Bone marrow (tissue), 2 donors: ENCODE measurements at places on chromosomes 3 and 15.

DNA sequence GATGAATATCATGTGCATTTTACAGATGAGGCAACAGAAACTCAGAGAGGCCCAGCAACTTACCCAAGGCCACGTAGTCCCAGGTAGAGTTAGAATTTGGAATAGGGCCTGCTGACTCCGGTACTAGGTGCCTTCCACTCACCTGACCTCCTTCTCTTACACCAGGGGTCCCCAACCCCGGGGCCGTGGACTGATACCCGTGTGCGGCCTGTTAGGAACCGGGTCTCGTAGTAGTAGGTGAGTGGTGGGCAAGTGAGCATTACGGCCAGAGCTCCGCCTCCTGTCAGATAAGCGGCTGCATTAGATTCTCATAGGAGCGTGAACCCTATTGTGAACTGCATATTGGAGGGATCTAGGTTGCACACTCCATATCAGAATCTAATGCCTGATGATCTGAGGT is 64.8 kb downstream of the SMAD3 start:
- no peak for DNase-seq

GRCh38 chr3:187941135-187941847 is 196.0 kb upstream of the BCL6 start:
- DNase-seq: no peak

DNA sequence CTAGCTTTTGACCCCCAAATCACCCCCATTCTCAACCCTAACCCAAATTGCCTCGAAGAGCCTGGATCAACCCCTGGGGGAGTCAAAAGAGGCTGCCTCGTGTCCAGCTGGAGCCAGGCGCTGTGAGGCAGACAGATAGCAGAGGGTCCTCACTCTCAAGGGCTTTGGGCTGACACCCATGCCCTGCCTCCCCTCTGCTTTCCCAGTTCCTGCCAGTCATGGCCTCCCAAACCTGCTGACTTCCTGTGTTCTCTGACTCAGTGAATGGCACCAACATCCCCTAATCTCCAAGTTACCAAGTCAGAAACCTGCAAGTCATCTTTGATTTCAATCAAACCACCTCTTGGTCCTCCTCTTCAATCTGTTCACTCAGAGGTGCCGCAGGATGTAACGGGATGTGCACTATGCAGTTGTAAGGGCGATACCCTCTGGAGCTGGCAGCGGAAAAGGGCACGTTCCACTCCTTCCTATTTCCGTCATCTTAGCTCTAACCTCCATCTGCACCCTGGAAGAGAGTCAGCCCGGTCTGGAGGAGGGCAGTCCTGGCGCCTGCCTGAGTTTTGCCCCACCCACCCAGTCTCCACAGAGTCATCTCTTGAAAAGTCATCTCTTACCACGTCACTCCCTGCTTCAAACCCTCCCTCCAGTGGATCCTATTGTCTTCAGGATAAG is 52.4 kb upstream of the FAM174B start:
- no peak for DNase-seq

DNA sequence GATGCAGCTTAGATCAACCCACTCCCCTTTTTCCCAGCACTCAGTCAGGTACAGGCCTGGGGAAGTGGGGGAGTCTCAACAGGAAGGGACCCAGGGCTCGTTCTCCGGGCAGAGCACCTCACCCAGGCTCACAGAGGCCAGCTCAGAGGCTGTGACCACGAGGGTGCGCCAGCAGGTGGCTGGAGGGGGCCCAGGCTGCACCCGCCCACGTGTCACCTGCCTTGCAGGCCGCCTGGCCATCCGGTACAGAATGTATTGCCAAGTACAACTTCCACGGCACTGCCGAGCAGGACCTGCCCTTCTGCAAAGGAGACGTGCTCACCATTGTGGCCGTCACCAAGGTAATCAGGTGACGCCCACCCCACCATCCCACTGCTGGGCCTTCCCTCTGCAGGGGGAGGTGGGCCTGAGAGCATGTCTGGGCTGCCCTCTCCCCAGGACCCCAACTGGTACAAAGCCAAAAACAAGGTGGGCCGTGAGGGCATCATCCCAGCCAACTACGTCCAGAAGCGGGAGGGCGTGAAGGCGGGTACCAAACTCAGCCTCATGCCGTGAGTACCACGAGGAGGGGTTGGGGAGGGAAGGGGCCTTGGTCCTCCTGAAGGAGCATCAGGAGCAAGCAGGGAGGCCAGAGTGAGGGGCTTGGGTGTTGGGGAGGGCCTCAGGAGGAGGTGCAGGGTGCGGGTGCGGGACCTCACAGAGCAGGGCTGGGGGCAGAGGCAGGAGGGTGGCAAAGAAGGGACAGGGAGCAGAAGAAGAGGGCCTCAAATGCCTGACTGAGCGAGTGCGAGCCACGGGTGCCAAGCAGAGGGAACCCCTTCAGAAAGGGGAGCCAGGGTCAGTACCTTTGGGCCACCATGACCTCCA is 14.0 kb upstream of the LMAN1L start:
- no peak for DNase-seq

- no peak for DNase-seq
These were observed 1017.2 kb downstream of the TUSC7 start for GRCh38 chr3:117726776-117727175.

DNA sequence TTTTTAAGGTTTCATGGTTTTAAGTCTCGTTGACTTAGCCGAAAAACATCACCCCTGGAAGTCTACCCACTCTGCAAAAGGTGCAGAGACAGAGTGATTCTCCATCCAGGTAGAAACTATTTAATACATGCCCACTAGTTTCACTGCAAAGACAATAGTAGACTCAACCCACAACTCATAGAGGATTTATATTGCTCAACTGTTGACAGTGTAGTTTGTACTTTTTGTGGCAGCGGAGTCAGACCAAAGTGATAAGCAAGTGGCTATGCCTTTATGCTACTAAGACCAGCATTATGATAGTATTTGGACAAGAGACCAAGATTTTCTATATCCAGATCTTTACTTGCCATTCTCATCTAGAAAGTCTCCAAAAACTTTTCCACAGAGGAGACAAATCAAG is 98.8 kb upstream of the ZBTB20 start:
- no peak for DNase-seq

DNA sequence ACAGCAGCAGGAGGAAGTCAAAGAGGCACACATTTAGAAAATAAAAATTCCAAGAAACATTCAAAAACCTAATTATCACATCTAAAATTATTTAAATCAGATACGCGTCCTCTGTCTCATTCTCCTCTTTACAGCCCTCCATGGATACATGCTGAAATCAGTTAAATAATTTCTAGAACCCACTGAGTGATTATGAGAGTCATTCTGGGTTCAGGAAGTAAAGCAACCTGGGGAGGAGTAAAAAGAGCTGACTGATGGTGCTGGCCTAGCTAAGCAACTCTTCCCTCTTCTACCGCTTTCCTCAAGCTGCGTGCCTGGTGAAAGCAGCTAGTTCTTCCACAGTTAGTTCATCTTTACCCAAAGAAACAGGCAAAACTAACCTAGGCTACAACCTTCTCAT is 48.7 kb downstream of the RAF1 start:
- DNase-seq: no peak

DNA sequence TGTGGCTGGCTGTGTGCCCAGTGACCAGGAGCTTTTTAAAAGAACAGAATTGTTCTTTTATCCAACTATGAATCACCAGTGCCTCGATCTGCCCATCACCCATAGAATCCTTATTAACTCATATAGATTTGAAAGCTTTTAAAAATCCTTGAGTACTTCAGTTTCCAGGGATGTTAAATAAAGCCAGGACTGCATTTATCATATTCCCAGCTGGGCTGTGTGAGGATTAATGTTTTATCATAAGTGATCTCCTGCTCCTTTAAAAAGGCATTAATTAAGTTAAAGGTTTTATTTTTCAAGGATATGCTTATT is 234.0 kb downstream of the MYRIP start:
- DNase-seq: no peak

GRCh38 chr3:9913601-9914000 is 3.3 kb upstream of the IL17RC start:
- DNase-seq: no peak

DNA sequence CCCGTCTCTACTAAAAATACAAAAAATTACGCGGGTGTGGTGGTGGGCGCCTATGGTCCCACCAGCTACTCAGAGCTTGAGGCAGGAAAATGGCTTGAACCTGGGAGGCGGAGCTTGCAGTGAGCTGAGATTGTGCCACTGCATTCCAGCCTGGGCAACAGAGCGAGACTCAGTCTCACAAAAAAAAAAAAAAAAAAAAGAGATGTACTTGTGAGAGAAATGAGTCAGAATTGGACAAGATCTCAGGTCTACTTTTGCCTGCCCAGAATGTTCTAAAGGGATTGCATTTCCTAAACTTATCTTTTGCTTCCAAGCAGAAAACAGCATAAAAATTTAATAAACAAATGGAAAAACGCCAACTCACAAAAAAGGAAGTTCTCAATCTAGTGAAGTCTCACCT is 167.5 kb downstream of the NR2F2 start:
- no peak for DNase-seq

DNA sequence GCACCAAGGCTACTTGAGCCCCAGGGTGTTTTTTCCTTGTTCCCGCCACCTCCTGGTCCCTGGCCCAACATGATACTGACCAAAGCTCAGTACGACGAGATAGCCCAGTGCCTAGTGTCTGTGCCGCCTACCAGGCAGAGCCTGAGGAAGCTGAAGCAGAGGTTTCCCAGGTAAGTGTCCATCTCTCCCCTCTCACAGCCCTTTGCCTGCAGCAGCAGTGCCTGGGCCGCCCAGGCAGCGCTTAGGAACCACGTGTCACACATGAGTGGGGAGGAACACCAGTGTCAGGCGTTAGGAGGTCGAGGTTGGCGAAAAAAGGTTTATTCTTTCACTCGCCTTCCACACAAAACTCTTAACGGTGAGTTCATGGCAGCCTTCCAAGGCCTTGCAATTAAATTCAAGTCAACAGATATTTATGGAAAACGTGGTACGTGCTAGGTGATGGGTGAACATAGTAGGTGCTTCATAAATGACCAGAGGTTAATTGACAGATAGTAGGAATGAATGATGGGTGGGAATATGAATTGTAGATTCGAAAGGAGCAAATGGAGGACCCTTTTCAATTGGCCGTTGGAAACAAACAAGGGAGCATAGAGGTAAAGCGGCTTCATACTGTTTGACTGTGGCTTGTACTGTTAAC is 486 bp downstream of the CDIN1 start:
- no peak for DNase-seq

GRCh38 chr3:13240928-13241618 is 167.8 kb upstream of the IQSEC1 start:
- no peak for DNase-seq

GRCh38 chr15:39666677-39667076 is 85.8 kb downstream of the THBS1 start:
- DNase-seq: no peak

DNA sequence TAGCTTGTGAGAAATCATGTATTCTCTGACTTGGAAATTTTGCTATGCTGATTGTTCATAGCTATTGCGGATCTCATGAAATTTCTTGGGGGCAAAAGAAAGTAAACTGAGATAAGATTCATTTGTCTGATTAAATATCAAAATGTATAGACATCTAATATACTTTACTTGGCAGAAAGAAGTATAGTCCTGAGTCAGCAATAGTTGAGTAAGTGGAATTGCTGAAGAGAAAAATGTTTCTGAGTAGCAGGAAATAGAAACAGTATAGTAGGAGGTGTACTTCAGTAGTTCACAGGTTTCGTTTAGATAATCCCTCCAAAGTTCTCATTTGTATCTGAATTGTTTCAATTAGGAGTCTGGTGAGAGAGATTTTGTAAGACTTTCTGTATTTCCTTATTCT is 705.9 kb downstream of the MCTP2 start:
- DNase-seq: no peak

GRCh38 chr15:38490242-38490922 is 36.5 kb downstream of the FAM98B start:
- DNase-seq: no peak

GRCh38 chr15:41795996-41796856 is 21.9 kb downstream of the MAPKBP1 start:
- DNase-seq: no peak

- DNase-seq: no peak
These were observed 98.1 kb downstream of the SEMA5B start for GRCh38 chr3:122929188-122930062.

DNA sequence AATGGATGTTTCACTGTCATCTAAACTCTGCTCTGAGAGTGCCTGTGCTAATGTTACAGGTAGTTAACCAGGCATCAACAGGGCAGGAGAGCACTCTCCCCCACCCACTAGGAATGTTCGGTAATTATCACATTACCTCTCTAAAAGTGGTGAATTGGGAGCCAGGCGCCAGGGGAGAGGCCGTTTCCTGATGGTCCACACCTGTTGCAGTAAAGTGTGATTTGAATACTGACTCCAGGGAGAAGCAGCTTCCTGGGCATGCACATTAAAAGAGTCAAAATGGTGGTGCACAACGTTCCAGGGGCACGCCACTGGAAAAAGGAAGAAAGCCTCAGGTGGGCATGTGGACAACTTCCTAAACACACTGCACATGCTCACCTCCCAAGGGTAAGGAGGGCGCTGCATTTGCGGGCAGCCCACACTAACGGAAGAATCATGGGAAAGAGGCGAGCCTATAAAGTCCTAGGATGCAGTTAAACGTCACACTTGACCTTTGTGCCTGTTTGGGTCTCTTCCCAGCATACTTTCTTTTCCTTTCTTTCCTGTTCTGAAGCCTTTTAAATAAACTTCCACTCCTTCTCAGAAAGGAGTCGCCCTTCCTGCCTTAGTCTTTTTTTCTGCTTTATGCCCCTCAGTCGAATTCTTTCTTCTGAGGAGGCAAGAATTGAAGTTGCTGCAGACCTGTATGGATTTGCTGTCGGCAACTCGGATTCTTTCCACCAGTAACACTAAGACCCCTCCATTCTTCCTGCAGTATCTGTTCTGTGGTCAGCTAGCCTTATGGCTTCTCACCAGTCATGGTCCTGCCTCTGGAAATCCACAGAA is 28.9 kb upstream of the GPD1L start:
- DNase-seq: no peak

- no peak for DNase-seq
These were observed 169.1 kb downstream of the TPRG1 start for GRCh38 chr3:189340680-189341460.
